ENCODE measurements at places on chromosomes 5 and 9.

- DNase-seq: no peak
Measured at GRCh38 chr9:133301253-133302230, 26.5 kb upstream of the ABO start.

DNA sequence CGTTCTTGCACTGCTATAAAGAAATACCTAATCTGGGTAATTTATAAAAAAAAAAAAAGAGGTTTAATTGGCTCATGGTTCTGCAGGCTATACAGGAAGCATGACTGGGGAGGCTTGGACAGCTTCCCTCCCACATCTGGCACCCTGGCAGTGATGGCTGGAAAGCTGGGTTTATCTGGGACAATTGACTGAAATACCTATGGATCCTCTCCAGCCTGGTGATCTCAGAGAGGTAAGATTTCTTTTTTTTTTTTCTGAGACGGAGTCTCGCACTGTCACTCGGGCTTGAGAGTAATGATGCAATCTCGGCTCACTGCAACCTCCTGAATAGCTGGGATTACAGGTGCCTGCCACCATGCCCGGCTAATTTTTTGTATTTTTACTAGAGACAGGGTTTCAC is 22.7 kb upstream of the UGCG start:
- no peak for DNase-seq

DNA sequence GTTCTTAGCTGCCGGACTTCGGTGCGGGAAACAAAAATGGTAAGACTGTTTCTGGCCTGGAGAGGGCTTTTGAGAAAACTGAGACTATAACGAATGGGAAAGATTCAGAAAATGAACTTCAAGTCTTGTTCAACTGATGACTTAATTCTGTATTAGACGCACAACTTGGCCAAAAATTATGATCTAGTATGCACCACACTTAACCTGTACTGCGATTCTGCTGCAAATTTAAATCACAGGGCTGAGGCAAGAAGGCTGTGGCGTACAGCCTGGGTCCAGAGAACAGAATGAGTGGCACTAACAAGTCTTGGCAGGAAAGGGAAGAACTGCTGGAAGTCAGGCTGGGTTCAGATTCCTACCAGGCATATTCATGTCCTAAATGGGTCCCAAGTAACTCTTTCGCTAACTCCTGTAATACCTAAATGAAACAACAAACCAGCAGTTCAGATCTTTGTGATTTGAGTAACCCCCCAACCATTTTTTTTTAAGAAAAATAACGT is 781 bp upstream of the COL23A1 start:
- DNase-seq: no peak

- DNase-seq: no peak
Measured at GRCh38 chr9:92414566-92414965, 9.7 kb downstream of the OMD start.

- no peak for DNase-seq
Measured at GRCh38 chr9:98083061-98083501, 26.5 kb downstream of the NANS start.

- DNase-seq: no peak
Measured at GRCh38 chr5:6216471-6217075, 161.8 kb downstream of the MED10 start.

DNA sequence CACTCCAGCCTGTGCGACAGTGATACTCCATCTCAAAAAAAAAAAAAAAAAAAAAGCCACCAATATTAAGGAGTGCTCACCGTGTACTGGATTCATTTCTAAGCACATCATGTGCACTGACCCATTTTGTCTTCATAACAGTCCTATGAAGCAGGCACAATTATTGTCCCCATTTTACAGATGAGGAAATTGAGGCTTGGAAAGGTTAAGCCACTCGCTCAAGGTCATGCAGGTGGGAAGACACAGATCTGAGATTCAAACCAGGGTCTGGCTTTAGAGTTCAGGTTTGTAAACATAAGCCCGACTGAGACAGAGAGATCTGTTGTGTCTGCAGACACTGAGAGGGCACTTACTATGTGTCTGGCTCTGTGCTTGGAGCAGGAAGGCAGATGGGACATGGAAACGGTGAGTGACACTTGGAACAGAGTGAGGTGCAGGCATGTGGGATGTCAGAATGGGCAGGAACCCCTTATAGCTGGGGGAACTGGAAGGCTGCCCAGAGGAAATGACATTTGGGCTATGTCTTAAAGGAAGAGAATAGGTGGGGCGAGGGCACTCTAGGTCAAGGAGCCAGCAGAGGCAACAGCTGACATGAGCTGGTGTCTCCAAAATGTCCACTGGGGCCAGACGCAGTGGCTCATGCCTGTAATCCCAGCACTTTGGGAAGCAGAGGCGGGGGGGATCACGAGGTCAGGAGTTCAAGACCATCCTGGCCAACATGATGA is 69.9 kb downstream of the STK10 start:
- DNase-seq: no peak

GRCh38 chr9:104850786-104851545 is 77.0 kb downstream of the ABCA1 start:
- DNase-seq: no peak

All from nucleus accumbens (tissue), 56 donors.